ENCODE measurements at places on chromosomes 4 and X. TPM values are rescaled to one million over a fixed set of nuclear protein-coding genes. Genes with fewer than 3 reads are reported as not detected.
A peak's percentile ranks its signal among the peaks of the same experiment; 100 is the strongest.

DNA sequence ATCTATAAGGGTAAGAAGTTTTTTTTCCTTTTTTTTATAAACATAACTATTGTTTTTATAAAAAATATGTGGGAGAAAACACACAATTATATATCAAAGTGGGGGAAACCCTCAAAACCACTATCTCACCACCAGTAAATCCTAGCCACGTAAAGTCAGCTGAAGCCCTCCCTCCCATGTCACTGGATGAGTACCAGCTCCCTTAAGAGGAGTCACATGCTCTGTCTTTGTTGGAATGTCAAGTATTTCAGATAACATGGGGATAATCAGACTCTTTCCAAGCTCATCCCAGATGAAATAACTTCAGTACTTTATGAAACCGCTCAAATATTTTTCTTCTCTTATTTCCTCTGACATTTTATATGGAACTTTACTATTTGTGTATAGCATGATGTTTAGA, 2.4 kb downstream of the MYOZ2 start:
- no peaks in the 10 kb centered on the region for H3K27me3 ChIP-seq
- no peak overlapping the region for H3K4me3 ChIP-seq
- H3K27ac ChIP-seq, result no peak overlapping the region
- no peaks in the 10 kb centered on the region for H3K4me1 ChIP-seq
- no peaks in the 10 kb centered on the region for H3K36me3 ChIP-seq
- no peak for DNase-seq

- peak; percentile 63 for DNase-seq
- H3K4me3 ChIP-seq, result peak overlapping the region; percentile 77
- H3K36me3 ChIP-seq, result peaks cover 17% of the 10 kb centered on the region
- H3K4me1 ChIP-seq, result peaks cover 8% of the 10 kb centered on the region
Observed at GRCh38 chrX:103687696-103688201, 1.2 kb upstream of the MORF4L2 start.

GRCh38 chr4:154164931-154165839, 326.4 kb downstream of the DCHS2 start:
- DNase-seq, result peak; percentile 66
- H3K4me3 ChIP-seq, result no peak overlapping the region
- H3K4me1 ChIP-seq, result peaks cover 16% of the 10 kb centered on the region
- no peak overlapping the region for H3K27ac ChIP-seq
- H3K27me3 ChIP-seq, result peaks cover 3% of the 10 kb centered on the region

DNA sequence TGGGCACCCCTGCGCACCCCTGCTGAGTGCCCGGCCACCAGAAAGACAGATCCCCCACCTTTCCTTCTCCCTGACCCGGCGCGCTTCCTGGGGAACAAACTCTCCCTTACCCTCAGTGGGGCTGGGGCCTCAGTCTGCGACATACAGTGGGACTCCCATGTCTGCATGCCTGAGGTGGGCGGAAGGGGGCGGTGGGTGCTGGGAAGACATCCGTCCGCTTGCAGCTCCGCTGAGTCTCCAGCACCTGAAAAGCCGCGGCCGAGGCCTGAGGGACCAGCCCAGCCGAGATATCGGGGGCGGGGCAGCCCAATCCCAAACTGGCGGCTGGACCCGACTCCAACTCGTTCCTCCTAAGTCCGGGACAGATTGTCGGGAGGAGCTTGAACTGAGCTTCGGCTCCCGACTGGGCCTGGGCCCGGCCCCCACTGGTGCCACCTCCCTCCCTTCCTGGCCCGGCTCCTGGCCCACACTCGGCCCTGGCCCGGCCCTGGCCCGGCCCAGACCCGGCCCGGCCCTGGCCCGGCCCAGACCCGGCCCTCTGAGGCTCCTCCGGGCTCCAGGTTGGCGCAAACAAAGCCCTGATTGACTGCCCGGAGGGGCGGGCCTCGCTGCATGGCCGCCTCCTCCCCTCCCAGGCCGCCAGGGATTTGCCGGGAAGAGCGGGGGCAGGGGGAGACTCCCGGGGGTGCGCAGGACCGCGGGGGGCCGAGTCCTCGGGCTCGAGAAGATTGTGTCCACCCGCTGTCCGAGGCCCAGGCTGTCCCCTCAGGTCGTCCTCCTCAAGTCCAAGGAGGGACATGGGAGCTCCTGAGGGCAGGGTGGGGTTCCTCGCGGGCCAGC, 877 bp upstream of the SLC16A2 start:
- no peaks in the 10 kb centered on the region for H3K36me3 ChIP-seq
- no peak overlapping the region for H3K4me3 ChIP-seq
- H3K27me3 ChIP-seq, result no peaks in the 10 kb centered on the region
- no peak for DNase-seq

GRCh38 chr4:53937918-53938317, 126.5 kb downstream of the CHIC2 start:
- no peaks in the 10 kb centered on the region for H3K4me1 ChIP-seq
- H3K36me3 ChIP-seq, result no peaks in the 10 kb centered on the region
- DNase-seq, result no peak
- no peaks in the 10 kb centered on the region for H3K27me3 ChIP-seq
- H3K27ac ChIP-seq, result no peak overlapping the region
- H3K4me3 ChIP-seq, result no peak overlapping the region

DNA sequence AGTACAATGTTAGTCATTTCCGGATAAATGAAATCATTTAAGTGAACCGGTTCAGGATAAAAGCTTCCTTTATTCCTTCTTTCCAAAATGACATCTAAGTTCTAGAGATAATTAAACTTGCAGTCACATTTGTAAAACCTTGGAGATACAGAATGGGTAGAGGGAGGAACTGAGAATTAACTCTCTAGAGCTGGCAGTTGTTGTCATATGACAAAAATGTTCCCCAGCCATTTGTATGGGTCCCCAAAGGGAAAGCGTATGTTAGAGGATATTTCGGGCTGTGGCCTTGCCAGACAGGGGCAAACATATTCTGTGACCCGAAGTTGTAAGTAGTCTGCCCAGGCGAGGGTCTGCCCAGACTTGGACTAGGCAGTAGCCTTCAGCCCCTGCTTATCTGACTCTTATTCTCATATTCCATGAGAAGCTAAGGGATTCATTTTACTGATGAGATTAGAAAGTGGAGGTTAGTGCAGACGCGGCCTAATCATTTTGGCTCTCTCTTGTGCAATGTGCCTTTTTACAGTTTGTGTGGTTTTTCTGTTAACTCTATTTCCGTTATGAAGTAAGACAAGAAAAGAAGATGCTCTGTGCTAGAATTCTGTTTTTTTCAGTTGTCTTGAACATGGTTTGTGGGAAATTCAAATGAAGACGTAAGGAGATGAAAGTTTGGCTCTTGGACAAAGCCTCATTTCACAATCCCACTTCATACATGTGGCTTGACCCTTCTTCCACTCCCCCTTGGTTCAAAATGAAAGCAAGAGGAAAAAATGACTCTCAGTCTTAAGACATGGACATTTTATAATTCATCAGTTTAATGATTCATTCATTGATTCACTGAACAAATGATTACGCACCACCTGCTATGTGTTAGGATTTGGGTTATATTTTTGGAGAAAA, 2394.2 kb upstream of the AGA start:
- no peak overlapping the region for H3K4me3 ChIP-seq
- no peaks in the 10 kb centered on the region for H3K36me3 ChIP-seq
- H3K4me1 ChIP-seq, result no peaks in the 10 kb centered on the region

GRCh38 chr4:81350040-81350439, 121.7 kb downstream of the RASGEF1B start:
- no peak overlapping the region for H3K4me3 ChIP-seq
- H3K4me1 ChIP-seq, result no peaks in the 10 kb centered on the region
- no peak for DNase-seq
- no peak overlapping the region for H3K27ac ChIP-seq

DNA sequence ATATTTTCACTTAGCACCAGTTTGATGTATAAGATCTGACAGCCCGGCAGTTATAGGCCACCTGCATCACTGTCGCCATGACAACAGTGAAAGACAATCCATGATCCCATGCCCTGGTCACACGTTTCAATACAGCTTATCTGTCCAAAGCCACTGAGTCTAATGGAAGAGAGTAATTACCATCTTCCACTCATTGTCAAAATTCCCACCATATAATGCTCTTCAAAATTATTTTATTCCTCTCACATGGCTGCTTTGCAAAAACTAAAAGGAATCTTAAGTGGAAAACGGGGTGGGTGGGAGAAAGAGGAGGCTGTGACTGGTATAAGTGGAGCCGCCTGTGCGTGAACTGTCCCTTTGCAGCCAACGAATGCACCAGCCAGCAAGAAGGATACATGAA, 44.2 kb downstream of the MAML3 start:
- peak overlapping the region; percentile 47 for H3K27ac ChIP-seq
- H3K27me3 ChIP-seq, result no peaks in the 10 kb centered on the region
- DNase-seq, result no peak
- H3K36me3 ChIP-seq, result no peaks in the 10 kb centered on the region
- H3K4me3 ChIP-seq, result no peak overlapping the region

- no peaks in the 10 kb centered on the region for H3K4me1 ChIP-seq
- H3K27ac ChIP-seq, result no peak overlapping the region
- no peak for DNase-seq
- no peaks in the 10 kb centered on the region for H3K36me3 ChIP-seq
- H3K4me3 ChIP-seq, result no peak overlapping the region
- H3K27me3 ChIP-seq, result no peaks in the 10 kb centered on the region
Observed at GRCh38 chr4:92789741-92790140, 486.0 kb downstream of the GRID2 start.

DNA sequence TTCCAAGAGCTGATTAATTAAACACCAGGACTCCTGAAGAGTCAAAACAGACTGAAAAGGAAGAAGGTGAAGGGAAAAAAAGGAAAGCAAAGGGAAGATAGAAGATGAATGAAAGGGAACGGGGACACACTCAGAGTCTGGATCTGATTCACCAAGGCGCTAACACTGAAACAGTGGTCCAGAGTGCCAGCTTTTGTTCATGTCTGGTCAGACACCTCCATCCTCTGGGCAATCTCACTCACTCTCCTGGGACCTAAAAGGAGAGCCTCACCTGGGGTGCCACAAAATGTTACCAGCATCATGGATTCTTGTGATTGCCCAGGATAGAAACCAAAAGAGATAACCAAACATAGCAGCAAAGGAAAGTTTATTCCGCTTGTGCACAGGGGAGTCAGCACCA, 120.3 kb upstream of the AFF2 start:
- no peaks in the 10 kb centered on the region for H3K27me3 ChIP-seq
- H3K27ac ChIP-seq, result peak overlapping the region; percentile 92
- DNase-seq, result peak; percentile 58
- H3K4me1 ChIP-seq, result peaks cover 41% of the 10 kb centered on the region

DNA sequence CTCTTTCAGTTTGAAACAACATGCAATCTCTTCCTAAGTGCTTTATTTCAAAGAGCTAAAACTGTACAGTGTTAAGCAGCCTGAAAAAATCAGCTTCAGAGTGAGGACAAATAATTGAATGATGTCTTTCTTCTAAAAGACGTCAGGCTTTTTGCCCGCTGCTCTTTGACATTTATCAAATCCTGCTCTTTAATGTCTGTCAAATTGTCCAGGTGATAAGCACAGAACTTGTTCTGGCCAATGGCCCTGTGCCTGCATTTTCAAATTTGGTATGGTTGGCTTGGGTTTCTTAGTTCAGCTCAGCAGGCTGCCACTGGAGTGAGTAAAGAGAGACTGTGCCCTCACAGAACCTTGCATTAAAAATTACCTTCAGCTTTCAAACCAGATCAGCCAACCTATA, 712.9 kb upstream of the LCORL start:
- no peaks in the 10 kb centered on the region for H3K27me3 ChIP-seq
- H3K27ac ChIP-seq, result no peak overlapping the region
- no peak overlapping the region for H3K4me3 ChIP-seq
- no peaks in the 10 kb centered on the region for H3K4me1 ChIP-seq
- DNase-seq, result no peak

DNA sequence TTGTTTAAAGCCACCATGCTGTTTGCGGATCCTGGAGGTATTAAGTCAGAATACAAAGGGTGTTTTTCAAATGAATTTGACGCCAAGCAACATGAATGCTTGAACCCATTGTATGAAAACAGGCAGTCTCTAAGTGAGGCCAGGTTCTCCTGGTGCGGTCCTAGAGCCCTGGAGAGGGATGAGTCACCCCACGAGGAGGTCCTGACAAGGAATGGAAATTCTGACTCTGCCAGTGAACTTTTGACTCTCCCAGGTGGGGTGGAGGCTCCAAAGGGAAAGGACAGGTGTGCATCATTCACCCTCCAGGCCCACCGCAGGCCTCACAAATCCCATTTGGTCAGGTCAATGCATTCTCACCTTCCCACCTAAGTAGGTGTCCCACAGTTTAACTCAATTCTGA, 1.5 kb downstream of the TRIM2 start:
- H3K27ac ChIP-seq, result no peak overlapping the region
- H3K4me1 ChIP-seq, result peaks cover 14% of the 10 kb centered on the region
- H3K36me3 ChIP-seq, result no peaks in the 10 kb centered on the region
- no peaks in the 10 kb centered on the region for H3K27me3 ChIP-seq
- H3K4me3 ChIP-seq, result no peak overlapping the region
- no peak for DNase-seq

- no peaks in the 10 kb centered on the region for H3K27me3 ChIP-seq
- no peak for DNase-seq
- peaks cover 48% of the 10 kb centered on the region for H3K36me3 ChIP-seq
- H3K4me3 ChIP-seq, result no peak overlapping the region
- H3K4me1 ChIP-seq, result peaks cover 30% of the 10 kb centered on the region
Observed at GRCh38 chr4:99843413-99843812, 26.8 kb downstream of the DAPP1 start.

- no peaks in the 10 kb centered on the region for H3K27me3 ChIP-seq
- H3K4me1 ChIP-seq, result no peaks in the 10 kb centered on the region
- DNase-seq, result no peak
- H3K36me3 ChIP-seq, result no peaks in the 10 kb centered on the region
- H3K4me3 ChIP-seq, result no peak overlapping the region
Observed at GRCh38 chrX:85112293-85112692, 108.6 kb downstream of the APOOL start.

GRCh38 chrX:68908071-68908470, 79.2 kb downstream of the EFNB1 start:
- no peak for DNase-seq
- H3K27ac ChIP-seq, result no peak overlapping the region
- no peaks in the 10 kb centered on the region for H3K4me1 ChIP-seq
- no peak overlapping the region for H3K4me3 ChIP-seq

DNA sequence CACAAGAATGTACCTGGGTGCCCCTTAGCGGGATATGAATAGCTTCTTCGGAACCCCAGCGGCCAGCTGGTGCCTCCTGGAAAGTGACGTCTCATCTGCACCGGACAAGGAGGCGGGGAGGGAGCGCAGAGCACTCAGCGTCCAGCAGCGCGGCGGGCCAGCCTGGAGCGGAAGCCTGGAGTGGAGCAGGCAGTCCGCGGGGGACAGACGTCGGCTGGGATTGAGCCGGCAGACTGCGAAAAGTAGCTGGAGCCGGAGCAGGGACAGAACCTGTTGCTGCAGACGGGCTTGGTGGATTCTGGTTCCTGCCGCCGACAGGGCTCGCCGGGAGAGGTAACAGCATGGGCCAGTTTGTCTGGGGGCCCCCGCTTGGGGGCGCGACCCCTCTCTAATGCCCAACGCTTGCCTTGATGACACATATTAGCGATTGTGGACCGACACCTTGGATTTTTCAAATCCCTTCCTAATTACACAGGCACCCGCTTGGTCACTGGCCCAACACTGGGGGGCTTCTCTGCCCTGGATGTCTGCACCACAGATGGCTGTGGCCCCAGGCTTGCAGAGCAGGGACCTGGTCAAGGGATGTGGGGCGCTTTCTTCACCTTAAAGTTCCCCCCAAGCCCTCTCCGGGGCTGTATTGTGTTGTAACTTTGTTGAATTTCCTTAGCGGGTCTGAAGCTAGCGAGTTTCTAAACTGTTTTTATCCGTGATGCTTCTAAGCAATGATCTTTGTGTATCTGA, at the start of gene NPFFR2:
Gene NPFFR2 (plus strand): TSS at position 133 of the 741 bp plus-strand sequence. CDS start 96,592 bp downstream, outside the sequence.
- no peak for DNase-seq
- H3K27ac ChIP-seq, result no peak within 1 kb of the TSS
- H3K36me3 ChIP-seq, result no peaks in the 10 kb centered on the region
- no peaks in the 10 kb centered on the region for H3K27me3 ChIP-seq

Gene ANKRD50
- total RNA-seq, result not detected

Gene TCEAL6
- total RNA-seq, result not detected

Gene CPLX1
- total RNA-seq, result 3.1 TPM
